ENCODE measurements at places on chromosomes 2 and 18. TPM values are rescaled to one million over a fixed set of nuclear protein-coding genes. Genes with fewer than 3 reads are reported as not detected.

DNA sequence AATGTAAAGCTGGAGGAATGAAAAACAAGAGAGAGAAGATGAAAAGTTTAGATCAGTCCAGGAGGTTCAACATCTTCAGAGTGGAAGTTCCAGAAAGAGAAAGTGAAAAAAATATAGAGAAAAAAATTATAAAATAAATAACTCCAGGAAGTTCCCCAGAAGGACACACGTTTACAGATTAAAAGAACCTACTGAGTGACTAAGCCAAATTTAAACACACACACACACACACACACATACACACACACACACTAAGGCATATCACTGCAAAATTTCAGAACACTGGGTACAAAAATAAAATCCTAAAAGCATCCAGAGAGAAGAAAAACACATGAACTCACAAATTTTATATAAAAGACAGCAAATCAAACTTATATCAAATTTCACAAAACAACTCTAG lies 85.9 kb upstream of the PMAIP1 start:
- no peaks in the 10 kb centered on the region for H3K36me3 ChIP-seq
- H3K4me3 ChIP-seq, result no peak overlapping the region
- H3K27ac ChIP-seq, result no peak overlapping the region

- H3K4me1 ChIP-seq, result peaks cover 31% of the 10 kb centered on the region
- peaks cover 10% of the 10 kb centered on the region for H3K36me3 ChIP-seq
- no peak overlapping the region for H3K4me3 ChIP-seq
Measured at GRCh38 chr2:135055182-135055786, 3.2 kb downstream of the RAB3GAP1 start.

Gene CLK1
- total RNA-seq, result 108 TPM

GRCh38 chr2:182682210-182682609 lies 33.8 kb upstream of the DNAJC10 start:
- no peak overlapping the region for H3K27ac ChIP-seq
- no peaks in the 10 kb centered on the region for H3K27me3 ChIP-seq
- H3K4me1 ChIP-seq, result no peaks in the 10 kb centered on the region
- H3K4me3 ChIP-seq, result no peak overlapping the region
- no peaks in the 10 kb centered on the region for H3K36me3 ChIP-seq

DNA sequence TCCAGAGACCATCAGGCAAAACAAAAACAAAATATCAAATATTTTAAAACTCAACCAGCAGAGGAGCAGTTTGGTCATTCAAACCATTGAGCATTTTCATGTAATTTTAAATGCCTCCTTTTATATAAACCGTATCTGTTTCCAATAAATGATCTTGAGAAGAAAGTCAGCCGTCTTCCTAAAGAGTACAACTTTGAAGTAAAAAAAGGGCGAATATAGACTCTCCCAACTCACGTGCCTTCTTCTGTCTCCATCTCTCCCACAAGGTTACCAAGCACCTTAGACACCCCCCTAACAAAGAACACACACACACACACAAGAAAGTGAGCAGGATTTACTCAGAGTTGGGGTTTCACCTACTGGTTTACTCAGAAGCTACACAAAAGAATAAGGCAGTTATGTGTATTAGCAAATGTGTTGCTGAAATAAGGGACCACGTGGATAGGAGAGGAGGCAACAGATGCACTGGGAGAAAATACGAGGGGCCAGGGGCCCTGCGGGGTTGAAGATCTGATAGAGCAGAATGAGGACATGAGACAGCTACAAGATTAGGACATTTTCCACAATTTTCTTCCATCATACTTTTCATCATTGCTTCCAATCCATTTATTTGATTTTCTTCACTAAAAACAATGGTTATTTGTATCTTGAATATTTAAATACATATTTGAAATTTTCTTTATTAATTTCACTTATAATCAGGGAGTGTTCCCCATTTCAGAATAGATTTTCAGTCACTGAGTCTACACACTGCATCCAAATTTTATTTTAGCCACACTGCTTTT lies 45.0 kb downstream of the EVA1A start:
- H3K27ac ChIP-seq, result no peak overlapping the region
- H3K36me3 ChIP-seq, result no peaks in the 10 kb centered on the region
- H3K4me1 ChIP-seq, result no peaks in the 10 kb centered on the region
- no peak overlapping the region for H3K4me3 ChIP-seq

Gene OST4
- total RNA-seq, result 248 TPM

- no peaks in the 10 kb centered on the region for H3K27me3 ChIP-seq
- no peak overlapping the region for H3K27ac ChIP-seq
- no peak for DNase-seq
Measured at GRCh38 chr2:127351603-127352002, 36.2 kb downstream of the MAP3K2 start.

Gene DNAJC5G
- total RNA-seq, result not detected

GRCh38 chr2:215189393-215189792 lies 51.0 kb upstream of the ABCA12 start:
- no peaks in the 10 kb centered on the region for H3K27me3 ChIP-seq
- no peak overlapping the region for H3K27ac ChIP-seq
- no peaks in the 10 kb centered on the region for H3K4me1 ChIP-seq
- DNase-seq, result no peak
- H3K4me3 ChIP-seq, result no peak overlapping the region

DNA sequence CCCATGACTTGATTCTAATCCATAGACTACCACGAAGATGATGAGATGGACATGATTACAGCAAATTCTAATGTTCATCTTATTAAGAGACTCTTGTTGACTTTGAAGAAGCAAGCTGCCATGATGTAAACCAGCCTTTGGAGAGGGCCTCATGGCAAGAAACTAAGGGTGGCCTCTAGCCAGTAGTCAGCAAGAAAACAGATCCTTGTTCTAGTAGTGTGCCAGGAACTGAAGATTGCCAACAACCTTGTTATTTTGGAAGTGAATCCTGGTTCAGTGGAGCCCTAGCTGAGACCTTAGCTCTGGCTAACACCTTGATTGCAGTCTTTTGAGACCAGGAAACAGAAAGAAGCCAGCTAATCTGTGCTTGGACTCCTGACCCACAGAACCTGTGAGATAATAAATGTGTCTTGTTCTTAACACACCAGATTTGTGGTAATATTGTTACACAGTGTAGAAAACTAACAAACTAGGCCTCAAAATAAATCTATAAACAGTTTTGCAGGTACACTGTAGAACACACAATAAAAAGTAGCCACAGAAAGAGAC lies 10.0 kb downstream of the PHOSPHO2 start:
- DNase-seq, result no peak
- peaks cover under 1% of the 10 kb centered on the region for H3K36me3 ChIP-seq
- H3K4me3 ChIP-seq, result no peak overlapping the region

DNA sequence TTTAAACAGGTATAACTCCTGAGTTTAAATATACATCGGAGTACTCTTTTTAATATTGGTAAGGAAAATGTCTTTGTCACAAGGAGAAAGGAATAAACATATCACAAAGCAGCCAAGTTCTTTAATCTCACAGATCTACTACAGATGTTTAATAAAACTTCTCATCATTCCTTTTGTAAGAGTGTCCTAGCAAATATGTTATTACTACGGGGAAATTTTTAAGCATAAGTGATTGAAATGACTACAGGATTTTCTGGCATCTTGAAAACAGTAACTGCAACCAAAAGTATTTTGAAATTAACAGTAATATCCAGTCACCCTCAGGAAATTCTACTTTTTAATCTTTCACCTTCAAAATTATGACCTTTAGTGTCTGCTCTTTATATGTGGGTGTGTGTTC lies 403.1 kb downstream of the IRS1 start:
- no peak overlapping the region for H3K4me3 ChIP-seq
- H3K27ac ChIP-seq, result no peak overlapping the region
- H3K36me3 ChIP-seq, result no peaks in the 10 kb centered on the region
- H3K4me1 ChIP-seq, result no peaks in the 10 kb centered on the region
- no peaks in the 10 kb centered on the region for H3K27me3 ChIP-seq

Gene DPP4
- 30.7 TPM for total RNA-seq

DNA sequence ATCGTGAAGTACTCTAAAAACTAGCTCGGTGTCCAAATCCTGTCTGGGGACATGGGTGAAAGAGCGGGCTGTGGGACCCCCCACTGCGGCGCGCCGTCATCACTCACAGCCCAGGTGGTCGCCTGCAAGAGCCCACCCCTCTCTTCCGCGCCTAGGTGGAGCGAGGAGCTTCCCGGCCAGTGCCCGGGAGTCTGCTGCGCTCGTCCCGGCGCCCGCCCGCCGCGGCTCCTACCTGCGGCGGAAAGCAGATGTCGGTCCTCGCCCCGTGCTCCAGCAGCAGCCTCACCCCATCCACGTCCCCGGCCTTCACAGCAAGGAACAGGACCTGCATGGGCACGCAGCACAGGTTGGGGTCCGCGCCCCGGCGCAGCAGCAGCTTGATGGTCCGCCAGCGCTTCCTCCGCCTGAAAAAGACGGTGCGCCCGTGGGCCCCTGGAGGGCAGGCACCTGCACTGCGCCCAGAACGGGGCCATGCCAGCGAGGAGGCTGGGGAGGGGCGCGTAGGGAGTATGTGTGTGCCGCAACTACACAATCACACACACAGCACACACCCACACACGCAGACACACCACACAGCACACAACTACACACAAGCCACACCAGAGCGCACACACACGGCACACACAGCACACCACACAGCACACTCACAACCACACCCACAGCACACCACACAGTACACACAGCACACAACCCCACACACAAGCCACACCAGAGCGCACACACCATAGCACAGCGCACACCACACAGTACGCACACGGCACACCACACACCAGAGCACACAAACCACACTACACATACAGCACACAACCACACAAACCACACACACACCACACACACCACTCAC lies 37.4 kb downstream of the ANKMY1 start:
- no peak for DNase-seq
- no peak overlapping the region for H3K27ac ChIP-seq
- peaks cover 6% of the 10 kb centered on the region for H3K4me1 ChIP-seq
- H3K36me3 ChIP-seq, result peaks cover 10% of the 10 kb centered on the region
- H3K27me3 ChIP-seq, result no peaks in the 10 kb centered on the region

Gene CPO
- not detected for total RNA-seq
